CD4-positive, alpha-beta T cell treated with Interleukin-10 for 1 hour (primary cell): ENCODE measurements at places on chromosomes 4 and X.

DNA sequence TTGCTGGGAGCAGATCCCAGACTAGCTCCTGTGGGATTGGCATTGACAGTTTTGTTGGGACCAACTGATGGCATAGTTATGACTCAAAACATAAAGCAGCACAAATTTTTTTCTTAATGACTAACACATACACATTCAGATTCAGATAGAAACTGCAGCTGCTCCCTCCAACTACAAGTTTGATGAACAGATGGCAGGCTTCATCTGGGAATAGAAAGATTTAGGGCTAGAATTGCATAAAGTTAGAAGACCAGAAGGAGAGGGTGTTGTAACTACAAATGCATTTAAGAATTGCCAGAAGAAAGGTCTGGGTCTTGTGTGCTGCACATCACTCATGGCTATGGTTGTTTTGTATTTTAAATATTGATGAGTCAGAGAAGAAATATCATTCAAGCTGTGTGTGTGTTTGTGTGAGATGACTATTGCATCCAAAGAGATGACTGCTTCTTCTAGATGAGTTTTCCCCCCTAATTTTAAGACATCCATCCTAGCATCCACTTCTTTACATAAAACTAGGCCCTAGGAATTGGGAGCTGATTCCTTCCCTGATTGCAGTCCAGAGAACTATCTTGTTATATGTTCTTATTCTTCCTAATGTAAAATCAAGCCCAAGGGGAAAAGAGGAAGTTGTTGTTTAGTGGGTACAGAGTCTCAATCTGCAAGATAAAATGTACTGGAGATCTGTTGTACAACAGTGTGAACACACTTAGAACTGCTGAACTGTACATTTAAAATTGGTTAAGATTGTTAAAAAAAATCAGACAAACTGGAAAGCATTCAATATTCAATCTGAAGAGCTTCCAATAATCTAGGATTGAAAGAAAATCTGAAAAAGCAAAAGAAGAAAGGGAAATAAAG lies 175.1 kb downstream of the PARM1 start:
- no peak for DNase-seq

GRCh38 chrX:110825972-110826371 lies 30.4 kb upstream of the CHRDL1 start:
- DNase-seq, result no peak

GRCh38 chrX:100895365-100896075 lies 21.4 kb upstream of the NOX1 start:
- peak; percentile 7 for DNase-seq

DNA sequence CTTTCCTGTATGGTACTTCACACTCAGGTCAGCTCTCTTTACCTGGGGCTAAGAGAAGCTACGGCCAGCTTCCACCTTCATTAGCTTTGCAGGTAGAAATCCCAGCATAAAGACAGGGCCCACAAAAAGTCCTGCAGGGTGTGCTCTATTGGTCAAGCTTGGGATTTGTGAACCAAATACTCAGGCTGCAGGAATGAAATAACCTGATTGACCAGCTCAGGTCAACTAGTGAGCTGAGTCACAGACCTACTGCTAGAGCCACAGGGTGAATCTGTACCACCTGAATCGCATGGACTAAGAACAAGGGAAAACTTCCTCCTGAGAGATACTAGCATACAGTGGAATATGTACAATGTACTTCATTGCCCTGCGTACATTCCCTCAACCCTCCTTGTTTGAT lies 172.2 kb downstream of the HHIP start:
- no peak for DNase-seq

GRCh38 chrX:119406776-119407175 lies 7.6 kb downstream of the SLC25A43 start:
- no peak for DNase-seq

GRCh38 chrX:13938051-13938828 lies 91.5 kb downstream of the GEMIN8 start:
- no peak for DNase-seq

GRCh38 chr4:153432965-153433753 lies 33.0 kb upstream of the TMEM131L start:
- DNase-seq, result peak; percentile 86
